ENCODE measurements at places on chromosomes 16 and 17. TPM values are rescaled to one million over a fixed set of nuclear protein-coding genes. Genes with fewer than 3 reads are reported as not detected.

PTGES3L gene
- polyA plus RNA-seq = 1.8 TPM

SPATA32 gene
- not detected for polyA plus RNA-seq

BEAN1 gene
- not detected for polyA plus RNA-seq

NPIPA3 gene
- 1.4 TPM for polyA plus RNA-seq

ADORA2B gene
- polyA plus RNA-seq = 15.1 TPM

SLC12A3 gene
- polyA plus RNA-seq = not detected

CCL8 gene
- not detected for polyA plus RNA-seq

PLA2G10 gene
- not detected for polyA plus RNA-seq

HASPIN gene
- 1.3 TPM for polyA plus RNA-seq

ATP1B2 gene
- 0.05 TPM for polyA plus RNA-seq

CDH5 gene
- polyA plus RNA-seq = not detected

GLG1 gene
- 191 TPM for polyA plus RNA-seq

SLC16A13 gene
- 1.7 TPM for polyA plus RNA-seq

CD300LG gene
- not detected for polyA plus RNA-seq

TCAP gene
- polyA plus RNA-seq = 0.12 TPM

CARD14 gene
- not detected for polyA plus RNA-seq

LPCAT2 gene
- 10.5 TPM for polyA plus RNA-seq

THAP11 gene
- polyA plus RNA-seq = 22.8 TPM

XAF1 gene
- 6.3 TPM for polyA plus RNA-seq
